NCI-H1417 (cell line): ENCODE measurements at places on chromosomes 5 and 9.

- DNase-seq, result no peak
These were observed 41.4 kb downstream of the CPLANE1 start for GRCh38 chr5:37207802-37208201.

GRCh38 chr5:44774279-44774880 lies 34.4 kb upstream of the MRPS30 start:
- DNase-seq, result peak; percentile 69

GRCh38 chr5:112174959-112175594 lies 244.0 kb downstream of the EPB41L4A start:
- peak; percentile 65 for DNase-seq

DNA sequence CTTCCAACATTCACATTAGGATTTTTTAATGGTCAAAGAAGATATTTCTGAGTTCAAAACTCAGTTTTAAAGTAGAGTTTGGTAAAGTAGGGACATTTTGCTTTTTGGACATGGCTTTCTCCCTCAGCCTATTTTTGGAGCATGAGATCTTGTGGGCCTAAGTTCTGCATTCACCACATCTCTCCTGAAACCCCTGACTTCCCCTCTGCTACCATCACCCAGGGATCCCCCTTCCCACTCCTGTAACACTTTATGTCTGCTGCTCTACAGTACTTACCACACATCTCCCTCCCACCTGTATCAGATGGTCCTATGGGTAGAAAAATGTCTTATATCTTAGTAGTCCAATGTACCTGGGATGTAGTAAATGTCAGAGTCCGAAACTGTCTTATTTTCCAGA lies 48.2 kb upstream of the JAK2 start:
- DNase-seq, result no peak

GRCh38 chr5:147093138-147093537 lies 141.7 kb upstream of the STK32A start:
- DNase-seq, result no peak

- peak; percentile 79 for DNase-seq
These were observed 694 bp downstream of the RMI1 start for GRCh38 chr9:83981126-83981871.

GRCh38 chr5:68196876-68197275 lies 18.7 kb upstream of the PIK3R1 start:
- no peak for DNase-seq

GRCh38 chr9:89563571-89564345 lies 41.1 kb upstream of the GADD45G start:
- DNase-seq, result no peak

GRCh38 chr5:124551939-124552279 lies 194.5 kb downstream of the ZNF608 start:
- no peak for DNase-seq

DNA sequence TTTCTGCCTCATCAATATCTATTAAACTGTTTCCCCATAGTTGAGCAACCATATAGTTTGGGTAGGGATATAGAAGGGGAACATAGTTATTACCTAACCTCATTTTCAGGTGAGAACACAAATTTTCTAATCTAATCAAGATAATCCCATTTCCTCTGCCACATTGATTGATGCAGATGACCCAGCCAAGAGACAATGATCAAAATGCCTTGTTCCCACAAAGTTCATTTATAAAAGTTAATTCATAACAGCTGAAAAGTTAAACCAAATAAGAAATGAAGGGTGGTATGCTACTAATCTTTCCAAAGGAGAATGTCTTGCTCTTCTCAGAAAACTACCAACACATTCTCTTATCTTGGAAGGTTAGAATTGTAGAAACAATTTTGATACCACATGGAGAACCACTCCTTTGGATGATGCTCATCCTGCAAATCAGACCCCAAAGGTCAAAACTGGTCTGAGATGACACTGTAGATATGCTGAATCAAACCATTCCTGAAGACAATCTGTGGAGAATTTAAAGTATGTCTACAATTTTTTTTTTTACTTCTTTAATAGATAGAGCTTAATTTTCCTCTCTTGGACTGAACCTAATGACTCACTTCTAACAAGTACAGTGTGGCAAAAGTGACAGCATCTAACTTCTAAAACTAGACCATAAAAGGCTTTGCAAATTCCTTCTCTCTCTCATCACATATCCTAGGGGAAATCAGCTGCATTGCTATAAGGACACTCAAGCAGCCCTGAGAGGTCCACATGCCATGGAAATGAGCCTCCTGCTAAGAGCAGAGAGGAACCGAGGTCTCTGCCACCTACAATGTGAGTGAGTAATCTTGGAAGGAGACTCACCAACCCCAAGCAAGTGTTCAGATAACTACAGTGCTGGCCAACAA lies 586.7 kb upstream of the TUSC1 start:
- DNase-seq, result no peak

DNA sequence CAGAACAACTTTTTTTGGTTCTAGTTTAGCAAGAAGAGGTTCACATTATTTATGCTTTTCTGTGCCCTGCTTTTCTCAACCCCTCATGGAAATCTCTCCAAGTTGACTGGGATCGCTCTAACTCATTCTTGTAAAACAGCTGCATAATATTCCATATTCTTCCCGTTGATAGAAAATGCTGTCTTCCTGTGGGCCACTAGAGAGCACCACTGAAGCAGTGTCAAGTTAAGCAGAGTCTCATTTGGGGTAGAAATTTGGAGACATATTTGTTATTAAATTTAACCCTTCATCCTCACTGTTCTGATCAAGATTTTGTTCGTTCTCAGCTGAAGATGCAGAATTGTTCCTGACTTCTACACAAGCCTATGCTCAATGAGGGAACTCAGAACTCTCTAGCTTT lies 140.1 kb downstream of the CEMIP2 start:
- DNase-seq, result no peak

DNA sequence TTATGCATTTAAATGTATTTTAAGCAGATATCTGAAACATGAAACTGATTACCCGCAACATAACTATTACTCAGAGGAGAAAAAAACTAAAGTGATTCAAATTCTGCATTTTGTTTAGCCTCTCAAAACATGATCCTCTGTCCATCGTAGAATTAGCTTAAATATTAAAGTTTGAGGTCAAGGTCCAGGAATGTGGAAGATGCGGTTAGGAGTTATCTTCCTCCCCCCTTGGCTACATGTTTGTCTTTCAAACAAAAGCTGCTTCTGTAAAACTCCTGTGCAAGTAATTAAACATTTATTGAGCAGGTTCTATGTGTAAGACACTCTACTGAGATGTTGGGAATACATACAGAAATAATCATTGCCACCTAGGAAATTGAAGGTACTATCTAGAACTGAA lies 175.0 kb upstream of the ISL1 start:
- no peak for DNase-seq

DNA sequence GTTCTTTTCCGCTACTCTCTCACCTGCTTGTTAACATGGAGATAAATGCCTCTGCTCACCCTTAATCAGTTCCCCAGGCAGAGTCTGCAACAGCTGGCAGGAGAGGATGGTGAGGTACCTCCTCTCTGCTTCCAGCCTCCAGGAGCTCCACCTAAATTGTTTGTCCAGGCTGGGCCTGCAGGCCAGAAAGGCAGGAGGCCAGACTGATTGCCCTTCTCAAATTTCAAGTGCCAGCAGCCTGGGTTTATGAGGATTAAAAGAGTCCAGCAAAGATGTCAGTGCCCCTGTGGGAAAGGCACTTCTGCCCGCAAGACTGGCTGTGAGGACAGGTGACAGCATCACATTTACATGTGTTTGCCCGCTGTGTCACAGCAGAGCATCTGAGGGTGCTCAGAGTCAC lies 19.8 kb downstream of the CORO2A start:
- DNase-seq, result peak; percentile 82

GRCh38 chr5:158522776-158523175 lies 576.9 kb downstream of the EBF1 start:
- no peak for DNase-seq

GRCh38 chr5:172106511-172107356 lies 81.3 kb downstream of the STK10 start:
- DNase-seq, result peak; percentile 21

DNA sequence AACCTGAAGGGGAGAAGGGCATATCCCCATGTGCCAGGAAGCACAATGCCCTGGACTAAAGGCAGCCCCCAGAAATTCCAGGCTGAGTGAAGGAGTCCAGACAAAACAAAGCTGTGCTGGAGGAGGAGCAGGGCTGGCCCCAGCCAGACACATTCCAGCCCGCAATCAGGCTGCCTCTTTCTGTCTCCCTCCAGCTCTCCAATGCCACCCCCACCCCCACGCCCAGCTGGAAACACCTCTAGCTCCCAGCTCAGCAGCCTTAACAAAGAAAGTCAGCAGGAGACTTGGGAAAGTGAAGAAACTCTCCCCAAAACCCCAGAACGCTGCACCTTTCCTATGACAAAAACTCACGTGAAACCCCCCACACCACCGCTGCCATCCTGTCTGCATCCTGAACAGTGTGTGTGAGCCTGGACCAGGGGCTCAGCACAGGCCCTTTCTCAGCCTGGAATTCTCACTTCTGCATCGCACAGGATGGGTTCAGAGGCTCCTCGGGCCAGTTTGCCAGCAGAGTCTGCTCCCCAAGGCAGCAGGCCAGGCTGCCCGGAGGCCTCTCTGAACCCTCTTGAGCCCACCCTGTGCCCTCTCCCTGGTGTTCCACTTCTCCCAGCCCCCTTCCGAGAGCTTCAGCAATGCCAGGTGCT lies 96.2 kb upstream of the ICE1 start:
- DNase-seq, result no peak
